ENCODE measurements at places on chromosomes 7 and 10.

DNA sequence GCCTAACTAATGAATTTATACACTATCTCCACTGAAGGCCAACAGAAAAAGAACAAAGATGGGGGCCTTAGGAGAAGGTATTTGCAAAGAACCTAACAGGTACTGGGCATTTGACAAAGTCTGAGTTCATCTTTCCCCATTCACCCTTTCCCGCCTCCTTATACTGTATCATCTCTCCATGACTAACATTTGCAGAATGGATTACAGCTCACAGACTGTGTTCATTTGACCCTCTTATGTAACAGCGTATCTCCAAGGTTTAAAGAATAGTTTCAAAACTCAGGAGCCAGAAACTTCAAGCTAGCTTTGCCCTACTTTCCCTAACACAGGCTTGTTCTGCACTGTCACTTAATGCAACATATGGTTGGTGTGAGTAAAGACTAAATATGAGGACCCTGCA lies 238.7 kb upstream of the CELF2 start:
- DNase-seq = no peak

DNA sequence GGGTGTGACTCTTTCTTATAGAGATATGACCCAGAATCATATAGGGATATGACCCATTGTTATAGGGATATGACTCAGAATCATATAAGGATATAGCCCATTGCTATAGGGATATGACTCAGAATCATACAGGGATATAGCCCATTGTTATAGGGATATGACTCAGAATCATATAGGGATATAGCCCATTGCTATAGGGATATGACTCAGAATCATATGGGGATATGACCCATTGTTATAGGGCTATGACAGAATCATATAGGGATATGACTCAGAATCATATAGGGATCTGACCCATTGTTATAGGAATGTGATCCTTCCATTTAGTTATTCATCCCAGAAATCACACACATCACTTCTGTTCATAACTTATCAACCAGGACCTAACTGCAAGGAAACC lies 312.2 kb upstream of the ADARB2 start:
- DNase-seq = no peak

- DNase-seq = no peak
Observed at GRCh38 chr10:132479024-132479602, 58.5 kb upstream of the INPP5A start.

GRCh38 chr7:128909625-128910568 lies 612 bp downstream of the KCP start:
- peak; percentile 39 for DNase-seq

- no peak for DNase-seq
Observed at GRCh38 chr7:79507131-79507530, 53.7 kb upstream of the MAGI2 start.

DNA sequence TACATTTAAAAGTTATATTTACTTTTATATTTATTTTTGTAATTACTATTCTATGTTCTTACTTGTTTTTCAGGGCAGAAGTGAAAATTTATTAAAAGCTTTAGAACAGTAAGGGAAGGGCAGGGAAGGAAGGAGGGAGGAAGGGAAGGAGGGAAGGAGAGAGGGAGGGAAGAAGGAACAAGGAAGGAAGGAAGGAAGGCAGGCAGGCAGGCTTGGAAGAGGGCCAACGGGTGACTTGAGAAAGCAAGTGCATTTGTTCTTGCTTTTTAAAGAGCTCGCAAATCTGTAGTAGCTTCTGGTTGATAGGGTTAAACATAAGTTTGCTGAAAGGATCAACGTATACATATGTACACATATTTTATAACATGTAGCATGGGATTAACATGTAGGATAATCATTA lies 725.3 kb upstream of the FZD8 start:
- no peak for DNase-seq

GRCh38 chr10:7933262-7933661 lies 115.0 kb downstream of the TAF3 start:
- no peak for DNase-seq

GRCh38 chr10:55098452-55098851 lies 297.4 kb upstream of the PCDH15 start:
- DNase-seq = no peak

DNA sequence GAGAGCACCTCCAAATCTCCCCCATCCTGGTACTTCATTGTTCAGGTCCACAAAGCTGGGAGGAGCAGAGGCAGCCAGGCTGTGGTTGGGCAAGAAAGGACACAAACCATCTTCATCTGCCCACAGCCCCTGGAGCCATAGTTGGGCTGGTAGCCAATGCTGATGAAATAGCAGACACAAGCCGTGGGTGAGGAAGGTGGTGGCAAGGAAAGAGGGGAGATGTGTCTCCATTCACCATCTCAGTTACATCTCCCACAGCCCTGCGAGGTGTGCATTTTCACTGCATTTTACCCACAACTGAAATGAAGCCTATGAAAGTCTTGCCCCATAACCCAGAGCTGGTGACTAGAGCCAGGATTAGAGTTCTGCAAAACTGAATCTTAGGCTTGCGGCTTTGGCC lies 35.0 kb downstream of the PIK3AP1 start:
- no peak for DNase-seq

DNA sequence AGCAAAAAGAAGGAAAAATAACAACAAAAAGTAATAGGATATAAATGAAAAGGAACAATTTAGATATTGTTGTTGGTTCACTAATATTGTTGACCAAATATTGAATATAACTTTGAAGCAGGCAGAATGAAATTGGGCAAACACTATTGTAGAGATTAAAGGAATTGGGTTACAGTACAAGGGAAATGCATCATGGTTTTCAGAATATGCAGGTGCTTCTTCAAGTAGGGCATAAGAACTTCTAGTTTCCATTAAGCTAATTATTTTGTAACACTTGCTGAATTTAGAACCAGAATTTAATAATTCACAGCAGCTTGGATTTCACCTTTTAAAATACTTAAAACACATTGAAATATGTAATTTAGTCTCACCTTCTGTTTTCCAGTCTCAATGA lies 36.5 kb downstream of the RPA3 start:
- DNase-seq = no peak

DNA sequence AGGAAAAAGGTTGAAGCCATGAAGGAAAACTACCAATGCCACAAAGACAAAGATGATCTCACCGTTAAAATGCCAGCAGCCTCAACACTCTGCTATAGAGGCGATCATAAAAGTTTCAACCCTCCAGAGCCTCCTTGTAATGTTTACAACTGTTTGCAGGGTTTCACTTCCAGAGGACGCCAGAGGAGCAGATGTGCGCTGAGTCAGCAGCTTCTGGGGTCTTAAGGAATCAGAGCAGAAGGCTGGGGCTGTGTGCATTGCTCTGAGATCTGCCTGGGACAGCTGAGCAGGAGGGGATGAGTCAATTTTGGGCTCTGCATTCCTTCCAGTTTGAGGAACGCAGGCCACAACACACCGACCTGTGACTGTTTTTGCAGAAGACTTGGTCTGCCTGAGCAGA lies 98.3 kb downstream of the TMEM130 start:
- no peak for DNase-seq

DNA sequence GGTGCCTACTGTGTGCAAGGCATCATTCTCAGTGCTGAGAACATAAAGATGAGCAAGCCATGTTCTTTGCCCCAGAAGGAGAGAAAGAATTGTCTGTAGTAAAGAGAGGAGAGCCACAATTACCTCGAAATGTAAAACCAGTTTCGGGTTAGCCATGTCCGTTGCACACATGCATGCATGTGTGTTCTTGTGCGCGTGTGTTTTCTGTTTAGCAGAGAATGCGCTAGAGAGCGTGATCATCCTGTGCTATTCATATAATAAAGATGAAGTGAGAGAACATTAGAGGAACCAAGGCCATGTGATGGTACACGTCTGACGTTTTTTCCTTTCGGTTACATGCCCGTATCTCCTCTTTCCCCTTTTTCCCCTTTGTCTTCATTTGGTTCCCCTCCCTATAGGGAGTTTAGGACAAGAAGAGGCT lies 158.2 kb downstream of the CELF2 start:
- no peak for DNase-seq

DNA sequence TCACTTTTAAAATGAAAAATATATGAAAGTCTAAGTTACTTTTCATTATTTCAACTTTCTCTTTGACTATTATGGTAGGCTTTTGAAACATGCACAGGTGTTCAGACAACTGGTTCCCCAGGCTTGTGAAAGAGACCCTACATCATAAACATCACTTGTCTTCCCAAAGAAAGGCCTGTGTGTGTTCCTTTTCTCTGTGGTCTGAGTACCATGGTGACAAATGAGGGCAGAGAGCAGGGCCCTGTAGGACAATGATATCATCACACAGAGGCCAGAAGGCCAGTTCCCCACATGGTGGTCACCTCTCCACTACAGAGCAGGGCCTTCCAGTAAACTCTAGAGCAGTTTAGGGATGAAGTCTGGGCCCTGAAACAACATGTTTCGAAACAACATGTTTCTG lies 288.8 kb downstream of the USP6NL start:
- DNase-seq = no peak

DNA sequence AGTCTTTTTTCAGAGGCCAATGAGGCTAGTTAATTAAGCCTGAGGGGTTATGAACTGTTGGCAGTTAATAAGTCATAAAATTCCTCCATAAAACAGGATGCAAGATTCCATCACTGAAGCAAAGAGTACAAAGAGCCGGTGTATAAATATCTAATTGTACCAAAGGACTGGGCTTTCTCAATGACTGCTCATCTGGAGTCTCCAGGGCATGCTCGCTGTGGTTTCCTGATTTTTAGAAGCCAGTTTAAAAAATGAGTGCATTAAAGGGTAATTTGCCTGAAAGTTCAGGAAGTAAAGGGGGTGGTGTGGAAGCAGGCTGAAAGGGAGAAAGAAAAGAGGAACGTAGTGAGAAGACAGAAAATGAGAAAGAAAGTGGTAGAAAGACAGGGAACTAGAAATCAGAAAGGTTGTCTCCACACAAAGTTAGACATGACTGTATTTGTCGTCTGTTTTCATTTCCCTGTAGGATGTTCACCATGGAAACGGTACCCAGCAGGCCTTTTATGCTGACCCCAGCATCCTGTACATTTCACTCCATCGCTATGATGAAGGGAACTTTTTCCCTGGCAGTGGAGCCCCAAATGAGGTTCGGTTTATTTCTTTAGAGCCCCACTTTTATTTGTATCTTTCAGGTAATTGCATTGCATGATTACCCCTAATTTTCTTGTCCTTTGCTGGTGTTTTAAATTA lies 282.3 kb downstream of the TWIST1 start:
- DNase-seq = no peak

DNA sequence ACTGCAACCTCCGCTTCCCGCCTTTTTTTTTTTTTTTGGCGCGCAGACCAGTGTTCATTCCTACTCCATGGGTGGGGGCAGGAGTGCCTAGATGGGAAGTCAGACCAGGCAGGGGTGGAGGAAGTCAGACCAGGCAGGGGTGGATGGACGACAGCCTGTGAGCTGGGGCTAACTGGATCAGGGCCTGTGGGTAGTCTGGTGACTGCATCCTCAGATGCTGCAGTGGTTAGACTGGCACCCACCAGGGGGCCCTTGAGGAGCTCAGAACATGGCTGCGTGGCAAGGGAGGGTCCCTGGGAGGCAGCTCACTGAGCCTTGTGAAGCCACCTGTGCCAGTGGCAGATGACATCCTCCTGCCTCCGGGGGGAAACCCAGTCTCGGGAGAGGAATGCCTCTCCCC lies 35.1 kb downstream of the RCC1L start:
- DNase-seq = peak; percentile 13

GRCh38 chr10:52818019-52818418 lies 45.4 kb upstream of the MBL2 start:
- peak; percentile 21 for DNase-seq

DNA sequence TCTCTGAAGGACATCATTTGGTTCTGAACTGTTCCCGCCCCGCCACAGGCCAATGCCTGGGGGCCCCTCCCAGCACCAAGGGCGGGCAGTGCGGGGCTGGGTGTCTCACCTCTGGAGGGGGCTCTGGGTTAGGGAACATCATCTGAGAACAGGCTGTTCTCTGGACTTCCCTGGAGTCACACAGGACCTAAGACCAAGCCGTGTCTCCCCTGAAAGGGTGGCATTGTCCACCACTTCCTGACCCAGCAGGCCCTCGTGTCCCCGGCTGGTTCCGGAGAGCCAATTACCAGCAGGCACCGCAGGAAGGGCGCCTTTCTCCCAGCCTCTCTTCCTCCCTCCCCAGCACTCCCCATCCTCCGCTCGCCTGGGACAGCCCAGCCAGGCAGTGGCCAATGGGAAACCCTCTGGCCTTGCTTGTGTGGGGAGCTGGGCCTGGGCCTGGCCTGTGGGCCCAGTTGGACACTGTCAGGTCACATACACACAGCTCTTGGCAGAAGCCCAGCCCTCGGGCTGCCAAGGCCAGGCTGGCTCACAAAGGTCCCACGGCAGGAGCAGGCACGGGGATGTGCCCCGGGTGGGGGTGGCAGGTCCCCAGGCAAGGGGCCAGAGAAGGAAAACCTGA lies 119.5 kb downstream of the SPDYE5 start:
- peak; percentile 34 for DNase-seq

DNA sequence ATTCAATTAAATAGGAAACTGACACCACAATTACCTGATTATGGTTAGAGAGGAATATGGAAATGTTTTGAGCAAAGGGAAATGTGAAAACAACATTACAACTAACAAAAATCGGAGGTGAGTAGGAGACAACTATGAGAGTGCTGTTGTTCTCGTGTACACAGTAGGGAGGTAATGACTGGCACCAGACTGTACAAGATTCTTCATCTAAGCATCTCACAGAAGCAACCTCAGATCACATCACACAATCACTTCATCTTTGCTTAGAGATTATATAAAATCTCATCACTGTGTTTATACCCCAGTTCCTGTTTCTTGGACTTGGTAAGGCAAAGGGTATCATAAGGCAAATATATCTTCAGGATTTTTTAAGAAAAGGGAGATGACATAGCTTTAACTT lies 14.9 kb downstream of the ABLIM1 start:
- DNase-seq = no peak

GRCh38 chr7:133217773-133218172 lies 35.1 kb upstream of the EXOC4 start:
- no peak for DNase-seq

GRCh38 chr10:80471001-80471400 lies 16.9 kb downstream of the TSPAN14 start:
- DNase-seq = no peak

DNA sequence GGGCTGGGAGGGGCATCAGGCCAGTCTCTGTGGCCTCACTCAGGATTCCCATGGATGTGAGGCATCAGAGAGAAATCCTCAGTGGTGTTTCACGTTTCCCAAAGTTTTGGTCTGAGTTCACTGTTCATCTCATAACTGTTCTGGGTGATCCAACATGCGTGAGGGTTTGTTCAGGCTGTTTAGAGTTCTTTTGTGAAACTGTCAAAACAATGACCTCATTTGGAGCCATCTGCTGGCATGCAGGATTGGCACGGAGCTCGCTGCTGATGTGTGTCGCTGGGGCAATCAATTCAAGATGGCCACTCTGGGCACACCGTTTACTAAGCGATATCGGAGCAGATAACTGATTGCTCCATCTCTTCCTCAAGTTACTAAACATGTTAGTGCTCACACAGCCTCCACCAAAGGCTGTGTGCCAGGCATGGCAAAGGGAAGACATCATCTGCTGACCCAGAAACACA lies 365.6 kb downstream of the WDR11 start:
- no peak for DNase-seq

- no peak for DNase-seq
Observed at GRCh38 chr10:130394832-130395231, 258.6 kb downstream of the GLRX3 start.

Data from endothelial cell (in vitro differentiated cells).